ENCODE measurements at places on chromosomes 3 and 15.
A peak's percentile ranks its signal among the peaks of the same experiment; 100 is the strongest.

DNA sequence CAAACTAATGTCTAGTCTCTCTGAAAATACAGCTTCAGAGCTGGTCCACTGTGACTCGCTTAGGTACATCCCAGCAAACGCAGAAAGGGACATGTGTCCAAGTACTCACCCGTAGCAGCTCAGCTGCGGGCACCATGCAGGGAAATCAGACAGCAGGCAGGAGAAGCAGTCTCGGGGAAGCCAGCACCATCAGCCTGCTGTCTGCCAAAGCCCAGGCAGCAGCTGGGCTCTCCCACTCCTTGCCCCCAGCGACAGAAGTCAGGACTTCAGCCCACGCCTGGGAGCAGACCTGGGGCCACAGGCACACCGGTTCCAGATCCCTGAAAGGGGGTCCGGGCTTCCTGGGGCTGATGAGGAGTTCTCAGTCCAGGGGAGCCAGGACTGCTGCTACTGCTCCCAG is 34.9 kb downstream of the SEMA5B start:
- no peak for DNase-seq

GRCh38 chr3:152299249-152299976 is 30.7 kb downstream of the MBNL1 start:
- DNase-seq, result no peak

DNA sequence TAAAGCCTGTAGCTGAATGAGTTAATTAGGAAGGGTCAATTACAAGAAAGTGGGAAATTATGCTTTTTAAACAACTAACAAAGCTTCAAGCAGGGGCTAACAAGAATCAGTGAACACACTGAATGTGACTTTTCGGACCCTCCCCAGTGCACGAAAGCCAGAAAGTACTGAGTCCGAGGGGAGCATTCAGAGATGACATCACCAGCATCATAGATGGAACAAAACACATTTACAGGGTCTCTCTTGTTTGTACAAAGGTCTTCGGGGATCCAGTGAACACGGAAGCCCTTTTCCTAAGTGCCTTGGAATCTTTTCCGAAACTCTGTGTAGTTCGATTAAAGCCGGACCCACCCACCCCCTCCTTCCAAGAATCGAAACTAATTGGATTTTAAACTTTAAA is 829 bp downstream of the DCP1A start:
- no peak for DNase-seq

GRCh38 chr3:63818282-63819150 is 583 bp upstream of the C3orf49 start:
- DNase-seq, result peak; percentile 72

- peak; percentile 60 for DNase-seq
Measured at GRCh38 chr3:30693470-30694120, 87.2 kb downstream of the TGFBR2 start.
